Activated naive CD4-positive, alpha-beta T cell treated with anti-CD3 and anti-CD28 coated beads, Interleukin-2, amount 50 U/mL, for 16 hours (primary cell): ENCODE measurements at places on chromosomes 1 and 21.

DNA sequence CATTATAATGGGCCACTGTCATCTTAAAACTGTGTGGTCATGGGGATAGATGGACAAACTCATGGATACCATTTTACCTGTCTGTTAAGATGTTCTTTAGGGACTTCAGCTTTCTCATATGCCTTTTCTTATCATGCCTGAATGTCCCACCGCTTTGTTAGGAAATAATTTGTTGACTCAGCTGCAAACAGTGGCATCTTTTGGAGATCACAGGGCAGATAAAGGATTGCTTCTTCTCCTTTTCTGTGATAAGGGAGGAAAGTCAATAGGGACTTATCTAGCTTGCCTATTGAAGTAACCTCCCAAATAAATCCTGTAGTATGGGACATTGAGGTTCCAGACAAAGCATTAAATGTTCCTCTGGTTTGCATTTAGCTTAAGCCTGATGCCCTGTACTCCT is 79.8 kb upstream of the KIAA0040 start:
- DNase-seq = no peak

DNA sequence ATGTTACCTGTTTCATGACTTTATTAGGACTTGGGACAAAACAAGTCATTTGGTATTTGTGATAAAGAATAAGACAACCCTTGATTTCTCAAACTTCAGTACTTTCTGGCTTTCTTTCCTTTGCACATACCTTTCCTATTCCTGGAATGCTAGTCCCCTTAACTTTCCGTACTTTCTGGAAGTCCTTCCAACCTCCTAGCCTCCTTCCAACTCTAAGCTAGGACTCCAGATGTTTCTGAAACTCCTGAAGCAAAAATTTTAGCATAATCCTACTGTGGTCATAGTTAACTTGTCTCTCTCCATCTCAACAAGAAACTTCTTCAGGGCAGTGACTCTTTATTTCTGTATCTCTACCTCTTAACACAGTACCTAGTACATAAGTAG is 19.8 kb upstream of the C1orf105 start:
- DNase-seq = no peak

GRCh38 chr1:24374891-24375786 is 38.4 kb downstream of the STPG1 start:
- no peak for DNase-seq

GRCh38 chr1:47241114-47242113 is 9.4 kb upstream of the TAL1 start:
- no peak for DNase-seq

DNA sequence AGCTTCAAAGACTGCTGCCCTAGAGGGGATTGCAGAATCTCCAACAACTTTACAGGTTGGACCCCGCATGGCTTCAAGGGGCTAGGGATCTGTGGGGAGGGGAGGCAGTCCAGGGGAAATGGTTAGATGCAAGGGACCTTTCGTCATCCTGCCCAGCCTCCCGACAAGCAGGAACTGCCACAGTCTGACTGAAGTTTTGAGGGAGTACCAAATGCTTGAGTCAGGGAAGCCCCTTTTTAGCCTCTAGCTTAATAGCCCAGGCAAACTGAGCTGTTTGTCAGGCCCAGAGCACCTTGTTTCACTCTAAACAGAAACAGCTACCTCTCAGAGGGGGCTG is 1.1 kb downstream of the TOR3A start:
- no peak for DNase-seq

GRCh38 chr1:242470774-242471173 is 53.7 kb downstream of the PLD5 start:
- DNase-seq = no peak

- DNase-seq = peak; percentile 48
Observed at GRCh38 chr1:116667575-116668105, at the start of gene IGSF3. IGSF3 (minus strand) TSS chr1:116667733; CDS start chr1:116666326, 1,407 bp downstream.

GRCh38 chr1:31000301-31000700 is 65.2 kb downstream of the PUM1 start:
- DNase-seq = no peak

DNA sequence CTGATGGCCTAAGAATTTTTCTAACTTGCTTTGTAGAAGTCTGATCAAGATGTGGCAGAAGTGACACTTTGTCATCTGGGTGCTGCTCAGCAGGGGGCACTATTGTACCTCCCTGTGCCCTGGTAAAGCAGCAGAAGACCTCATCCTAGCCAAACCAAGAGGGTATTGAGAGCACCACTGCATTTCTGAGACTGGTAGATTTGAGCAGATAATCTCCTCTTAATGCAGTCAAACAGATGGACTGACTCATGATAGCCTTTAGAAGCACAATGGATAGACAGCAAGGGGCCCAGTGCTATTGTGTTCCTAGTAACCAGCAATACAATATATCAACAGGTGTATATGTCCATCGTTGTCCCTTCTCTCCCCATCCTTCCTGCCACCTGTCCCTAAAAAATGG is 5.7 kb downstream of the TPM3 start:
- DNase-seq = peak; percentile 73

DNA sequence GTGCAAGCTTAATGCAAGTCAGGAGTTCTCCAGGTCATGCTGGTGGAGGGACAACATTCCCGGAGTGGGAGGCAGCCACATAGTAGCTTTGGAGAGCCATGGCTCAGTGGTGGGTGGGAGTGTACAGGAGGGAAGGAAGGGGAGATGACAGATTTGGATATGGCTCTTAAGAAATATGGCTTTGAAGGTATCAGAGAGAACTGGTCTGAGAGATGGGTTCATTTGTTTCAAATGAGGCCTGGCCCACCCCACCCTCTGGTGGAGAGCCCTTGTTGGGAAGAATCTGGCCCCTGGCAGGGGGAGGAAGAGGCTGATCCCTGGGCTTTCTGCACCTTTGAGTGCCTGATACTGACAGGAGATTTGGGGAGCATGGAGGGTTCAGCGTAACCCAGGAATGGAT is 6.1 kb downstream of the DMBX1 start:
- DNase-seq = no peak

DNA sequence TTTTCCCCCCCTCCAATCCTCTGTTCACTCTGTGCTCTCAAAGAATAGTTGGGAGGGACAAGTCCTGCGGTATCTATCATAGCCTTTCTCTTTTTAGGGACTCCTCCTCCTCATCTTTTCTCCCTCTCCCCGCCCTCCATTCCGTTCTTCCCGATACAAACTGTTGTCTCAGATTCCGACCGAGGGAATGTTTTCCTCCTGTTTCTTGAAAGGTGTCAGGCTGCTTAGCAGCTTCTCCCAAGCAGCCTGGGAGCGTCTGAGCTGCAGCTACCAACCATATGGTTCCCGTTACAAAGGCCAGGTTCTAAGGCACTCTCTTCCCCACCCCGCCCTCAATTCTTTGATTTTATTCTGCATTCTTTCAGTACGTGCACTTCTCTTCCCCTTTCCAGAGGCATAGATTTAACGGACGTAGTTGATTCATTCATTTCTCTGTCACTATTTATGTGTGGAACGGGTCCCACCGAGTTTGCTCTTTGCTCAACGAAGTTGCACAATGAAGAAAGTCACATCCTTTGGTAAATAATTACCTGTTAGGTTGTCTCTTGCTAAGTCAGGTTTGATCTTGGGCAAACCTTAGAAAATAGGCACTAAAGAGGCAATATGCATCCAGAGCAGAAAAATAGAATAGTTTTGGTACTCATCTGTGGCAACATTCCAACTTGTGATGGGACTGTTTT is 2.8 kb downstream of the ADGRL2 start:
- DNase-seq = no peak

DNA sequence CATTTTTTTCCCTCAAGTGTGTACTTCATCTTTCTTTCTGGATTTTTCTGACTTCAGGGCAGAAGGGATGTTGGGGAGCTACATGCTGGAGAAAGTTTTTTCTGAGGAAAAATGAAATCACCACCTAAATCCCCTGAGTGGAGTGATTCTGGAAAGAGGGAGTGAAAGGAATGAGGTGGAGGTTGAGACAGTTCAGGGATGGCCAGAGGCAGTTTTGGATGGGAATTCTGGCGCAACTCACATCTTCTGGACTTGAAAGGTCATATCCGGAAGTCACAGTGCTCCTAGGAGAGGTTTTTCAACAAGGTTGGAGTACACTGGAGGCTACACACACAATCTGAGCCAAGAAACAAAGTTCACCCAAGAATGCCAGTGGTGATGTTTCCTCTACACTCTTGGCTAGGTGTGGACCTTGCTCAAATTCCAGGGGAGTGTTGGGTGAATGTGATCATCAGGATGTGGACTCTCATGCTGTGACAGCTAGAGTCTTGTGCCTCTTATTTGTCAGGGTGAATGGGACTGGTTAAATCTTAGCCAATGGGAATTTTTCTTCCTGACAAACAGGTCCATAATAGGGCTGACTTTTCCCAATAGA is 161.5 kb downstream of the HLX start:
- DNase-seq = no peak

DNA sequence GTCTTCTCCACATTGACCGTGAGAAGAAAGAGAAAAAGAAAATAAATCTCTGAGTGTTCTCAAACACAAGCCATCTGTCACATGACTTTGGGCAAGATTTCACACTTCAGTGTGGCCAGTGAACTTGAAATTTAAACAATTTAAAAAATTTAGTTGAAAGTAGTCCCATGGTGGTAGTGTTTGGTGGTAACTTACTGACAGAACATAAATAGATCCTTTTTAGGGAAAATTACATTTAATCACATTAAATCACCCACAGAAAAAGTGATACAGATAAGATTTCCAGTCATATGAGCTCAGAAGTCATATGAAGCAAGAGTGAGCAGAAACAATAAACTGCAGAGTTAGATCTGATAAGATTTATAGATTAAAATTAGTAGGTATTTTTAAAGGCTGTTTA is 31.9 kb upstream of the SGIP1 start:
- DNase-seq = no peak

GRCh38 chr1:60171801-60172200 is 98.2 kb upstream of the C1orf87 start:
- DNase-seq = no peak

- DNase-seq = no peak
Observed at GRCh38 chr1:23964790-23965740, 5.4 kb downstream of the PNRC2 start.

GRCh38 chr1:241532162-241532531 is at the start of gene KMO:
KMO (plus strand) TSS chr1:241532378; CDS start chr1:241532445, 67 bp downstream.
- no peak for DNase-seq

- no peak for DNase-seq
Observed at GRCh38 chr1:97660431-97661105, 260.3 kb downstream of the DPYD start.

DNA sequence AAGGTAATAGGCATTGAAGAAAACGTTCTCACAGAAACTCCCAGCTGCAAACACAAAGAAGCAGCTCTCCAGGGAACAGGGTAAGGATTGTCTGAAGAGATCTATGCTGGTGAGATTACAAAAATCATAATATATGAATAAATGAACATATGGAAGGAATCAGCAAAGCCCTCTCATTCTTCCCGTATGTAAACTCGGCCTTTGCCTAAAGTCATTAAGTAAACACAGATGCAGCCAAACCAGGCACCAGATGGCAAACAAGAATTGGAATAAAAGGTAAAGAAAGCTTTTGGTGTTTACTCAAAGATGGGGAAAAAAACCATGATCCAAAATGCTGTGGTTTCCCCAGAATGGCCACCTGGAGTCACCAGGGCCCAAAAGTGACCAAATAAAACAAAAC is 76.6 kb upstream of the HOOK1 start:
- no peak for DNase-seq

DNA sequence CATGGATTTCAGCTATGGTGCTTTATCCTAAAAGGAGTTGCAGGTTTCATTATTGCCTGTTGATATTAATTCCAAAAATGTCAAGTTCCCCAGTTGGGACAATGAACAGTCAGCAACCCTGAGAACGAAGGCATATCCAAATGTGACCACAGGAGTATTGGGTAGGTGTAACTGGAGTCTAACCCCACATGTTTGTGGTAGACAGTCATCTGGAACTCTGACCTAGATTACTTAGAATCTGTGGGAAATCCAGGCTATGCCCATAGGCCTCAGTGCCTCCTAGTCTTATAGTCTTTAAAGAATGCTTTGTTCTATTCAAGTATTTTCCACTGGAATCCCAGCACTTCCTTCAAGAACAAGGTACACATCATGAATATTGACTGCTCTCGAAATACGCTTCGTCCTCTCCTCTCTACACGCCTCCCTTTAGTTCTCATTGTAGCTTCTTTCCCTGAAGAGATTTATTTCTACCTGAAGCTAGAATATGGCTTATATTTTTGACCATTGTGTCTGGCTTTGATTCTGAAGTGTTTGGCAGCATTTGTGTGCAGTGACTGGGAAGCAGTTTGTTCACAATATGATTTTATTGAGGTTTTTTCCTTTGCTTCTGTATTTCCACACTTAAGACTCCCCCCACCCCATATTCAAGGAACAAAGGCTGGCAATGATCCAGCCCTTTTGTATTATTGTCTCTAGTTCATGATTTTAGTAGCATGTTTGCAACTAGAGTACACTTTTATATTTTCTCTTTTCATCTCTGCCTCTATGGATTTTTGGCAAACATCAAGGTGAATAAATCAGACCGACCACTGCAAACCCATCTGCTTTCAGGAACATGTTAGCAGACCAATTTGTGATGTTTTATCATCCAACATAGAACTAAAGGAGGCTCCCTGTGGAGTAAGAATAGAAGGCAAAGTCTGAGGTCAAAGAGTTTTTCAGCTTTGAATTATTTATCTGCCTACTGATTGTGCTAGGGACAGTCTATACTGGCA is 178.6 kb downstream of the GPR52 start:
- no peak for DNase-seq

DNA sequence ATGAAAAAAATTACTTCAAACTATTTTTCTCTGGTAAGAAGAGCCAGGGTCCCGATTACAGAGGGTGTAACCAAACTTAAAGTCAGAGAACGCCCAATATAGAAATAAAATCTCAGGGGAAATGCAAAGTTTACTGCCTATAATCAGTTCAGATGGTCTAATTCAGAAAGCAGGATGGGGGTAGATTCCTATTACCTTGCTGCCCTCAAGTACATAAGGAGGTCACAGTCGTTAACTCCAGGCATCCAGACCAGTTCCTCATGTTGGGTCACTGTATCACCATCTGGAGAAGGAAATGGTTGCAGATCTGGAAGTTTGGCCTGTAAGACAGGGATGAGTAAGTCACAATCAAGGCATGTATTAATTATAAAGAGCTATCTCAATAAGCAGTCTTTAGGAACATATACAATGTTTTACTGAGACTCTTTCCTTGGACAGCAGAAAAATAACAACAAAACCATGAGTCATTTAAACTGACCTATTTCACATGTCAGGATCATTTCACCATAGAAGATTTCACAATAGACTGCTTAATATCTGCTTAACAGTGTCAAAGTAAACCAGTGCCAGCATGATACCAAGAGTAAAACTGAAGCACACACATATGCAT is 179.4 kb downstream of the SLC45A1 start:
- DNase-seq = no peak

- DNase-seq = no peak
Observed at GRCh38 chr1:83910461-83910860, 88.5 kb downstream of the TTLL7 start.

- DNase-seq = no peak
Observed at GRCh38 chr1:113333056-113333455, 57.3 kb upstream of the MAGI3 start.

GRCh38 chr1:26863685-26864077 is 732 bp downstream of the SFN start:
- no peak for DNase-seq
